Endothelial cell (in vitro differentiated cells): ENCODE measurements at places on chromosomes 13 and 19.
A peak's percentile ranks its signal among the peaks of the same experiment; 100 is the strongest.

GRCh38 chr19:41376241-41376997, at the start of gene TMEM91:
TSS of gene TMEM91 (plus strand) at chr19:41376533. CDS start at chr19:41378310, 1,777 bp downstream.
- DNase-seq: peak; percentile 55

DNA sequence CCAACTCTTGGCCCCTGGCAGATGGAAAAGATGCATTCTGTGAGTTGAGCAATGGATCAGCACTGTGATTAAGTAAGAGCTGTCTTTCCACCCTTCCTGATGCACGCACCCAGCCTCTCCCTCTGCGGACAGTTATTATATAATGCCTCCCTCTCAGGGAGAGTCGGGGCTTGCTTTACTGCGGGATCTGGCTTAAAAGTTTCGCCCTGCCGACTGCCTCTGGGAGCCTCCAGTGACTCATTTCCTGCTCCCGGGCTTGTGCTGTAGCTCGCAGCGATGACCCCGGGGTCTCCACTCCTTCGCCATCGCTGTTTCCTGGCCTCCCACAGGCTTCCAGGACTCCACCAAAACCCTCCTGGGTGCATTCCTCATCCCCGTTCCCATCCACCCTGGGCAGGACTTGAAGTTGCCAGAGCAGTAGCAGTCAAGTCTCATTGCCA, 107.4 kb upstream of the SLC7A1 start:
- DNase-seq: no peak

GRCh38 chr19:50703915-50704796, 15.4 kb downstream of the SHANK1 start:
- DNase-seq: no peak

GRCh38 chr13:70430256-70430655, 322.0 kb upstream of the KLHL1 start:
- no peak for DNase-seq

DNA sequence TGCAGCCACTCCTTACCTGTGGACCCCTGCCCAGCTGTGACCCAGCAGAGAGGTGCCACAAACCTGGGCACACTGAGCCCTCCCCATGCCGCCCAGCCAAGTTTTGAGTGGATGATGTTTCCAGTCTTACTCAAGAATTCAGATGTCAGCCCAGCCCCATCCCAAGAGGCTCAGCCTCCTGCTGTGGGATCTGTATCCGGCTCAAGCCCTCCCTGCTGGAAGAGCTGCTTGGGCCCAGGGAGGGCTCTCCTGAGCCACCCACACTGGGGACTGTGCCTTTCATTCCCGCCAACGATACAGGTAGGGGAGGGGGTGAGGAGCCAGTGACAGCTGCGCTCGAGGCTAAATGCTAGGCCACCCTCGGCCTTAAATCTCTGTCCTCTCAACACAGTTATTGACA, 5.9 kb upstream of the SLC7A9 start:
- DNase-seq: no peak

- DNase-seq: no peak
Observed at GRCh38 chr19:49579947-49580263, 451 bp downstream of the NOSIP start.

- DNase-seq: no peak
Observed at GRCh38 chr19:55398200-55398925, 9.2 kb downstream of the UBE2S start.

- no peak for DNase-seq
Observed at GRCh38 chr19:57075801-57076492, 43.8 kb upstream of the USP29 start.

DNA sequence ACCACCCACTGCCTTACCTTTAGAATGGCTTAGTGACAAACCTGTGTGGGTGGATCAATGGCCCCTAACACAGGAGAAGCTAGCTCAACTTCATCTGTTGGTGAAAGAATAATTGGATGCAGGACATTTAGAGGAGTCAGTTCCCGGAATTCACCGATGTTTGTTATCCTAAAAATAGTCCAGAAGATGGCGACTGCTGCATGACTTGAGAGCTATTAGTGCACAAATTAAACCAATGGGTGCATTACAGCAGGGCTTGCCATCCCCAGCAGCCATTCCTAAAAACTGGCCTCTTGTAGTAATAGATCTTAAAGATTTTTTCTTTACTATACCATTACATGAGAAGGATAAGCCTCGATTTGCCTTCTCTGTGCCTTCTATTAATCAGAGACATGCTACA, 46.8 kb upstream of the ZNF726 start:
- no peak for DNase-seq

DNA sequence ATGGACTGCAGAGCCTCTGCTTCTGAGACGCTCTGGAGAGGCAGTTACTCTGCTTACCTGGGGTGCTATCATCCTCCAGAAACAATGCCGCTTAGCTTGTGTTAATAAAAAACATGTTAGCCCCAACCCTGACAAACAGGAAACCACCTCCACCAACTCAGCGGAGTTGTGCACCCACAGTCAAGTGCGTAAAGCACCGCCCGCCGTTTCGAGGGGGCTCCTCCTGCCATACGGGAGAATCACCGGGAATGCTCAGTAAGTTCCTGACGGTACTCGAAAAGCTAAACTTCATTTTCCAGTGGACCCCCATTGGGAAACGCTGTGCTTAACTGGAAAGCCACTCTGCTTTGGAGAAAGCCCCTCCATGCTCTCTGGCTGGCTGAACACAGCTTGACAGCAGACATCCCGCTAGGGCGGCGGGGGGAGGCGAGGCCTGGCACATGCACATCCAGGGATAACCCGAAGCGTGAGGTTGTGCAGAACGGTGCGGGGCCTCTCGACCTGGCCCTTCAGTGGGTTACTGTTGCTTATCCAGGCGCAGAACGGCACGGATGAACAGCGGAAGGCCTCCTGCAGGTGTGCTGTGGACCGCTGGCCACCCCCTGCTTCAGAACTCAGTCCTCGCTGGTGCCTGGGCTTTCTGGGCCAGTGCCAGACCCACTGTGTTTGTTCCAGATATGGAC, 17.1 kb downstream of the GAS6 start:
- DNase-seq: no peak

DNA sequence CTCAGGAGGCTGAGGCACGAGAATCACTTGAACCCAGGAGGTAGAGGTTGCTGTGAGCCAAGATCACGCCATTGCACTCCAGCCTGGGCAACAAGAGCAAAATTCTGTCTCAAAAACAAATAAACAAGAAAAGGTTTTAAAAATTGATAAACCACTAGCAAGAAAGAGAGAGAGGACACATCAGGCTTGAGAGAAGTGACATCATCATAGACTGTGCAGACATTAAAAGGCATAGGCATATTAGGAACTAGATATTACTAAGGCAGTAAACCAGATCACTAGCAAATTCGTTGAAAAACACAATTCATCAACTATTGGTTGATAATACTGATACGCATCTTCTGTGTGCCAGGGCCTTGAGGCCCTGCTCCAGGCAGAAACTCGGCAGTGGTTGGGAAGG, 7.7 kb downstream of the A1BG start:
- DNase-seq: no peak

GRCh38 chr19:35040826-35041547, 534 bp upstream of the HPN start:
- DNase-seq: peak; percentile 45
